ENCODE measurements at places on chromosomes 16 and 17.

DNA sequence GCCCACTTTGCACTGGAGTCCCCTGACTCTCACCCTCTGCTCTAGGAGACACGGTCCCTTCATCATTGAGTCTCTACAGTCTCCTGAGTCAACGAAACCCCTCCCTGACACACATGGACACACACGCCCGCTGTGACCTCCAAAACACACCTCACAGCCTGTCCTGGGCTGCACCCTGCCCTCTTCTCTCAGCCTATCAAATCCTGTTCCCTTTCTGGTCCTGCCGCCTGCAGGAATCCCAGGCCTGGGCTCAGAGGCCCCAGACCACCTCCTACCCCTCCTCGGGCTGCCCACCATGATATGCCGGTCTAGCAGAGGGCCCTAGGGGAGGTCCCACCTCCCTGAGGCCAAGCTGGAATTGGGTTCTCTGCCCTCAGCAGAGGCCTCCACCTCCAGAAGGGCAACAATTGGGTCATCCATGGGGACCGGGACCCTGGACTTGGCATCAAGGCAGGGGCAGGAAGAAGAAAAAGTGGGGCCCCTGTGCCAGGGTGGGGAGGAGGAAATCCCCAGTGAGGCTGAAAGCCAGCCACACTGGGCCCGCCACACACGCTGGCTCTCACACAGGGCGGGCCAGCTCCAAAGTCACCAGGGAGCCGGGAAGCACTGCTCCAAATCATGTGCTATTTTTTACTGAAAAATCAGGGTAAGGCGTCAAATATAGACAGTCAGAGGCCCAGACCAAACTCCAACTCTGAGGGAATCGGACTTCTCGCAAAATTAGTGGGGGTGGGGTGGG, 3.4 kb downstream of the PPP1R9B start:
- no peak for DNase-seq

DNA sequence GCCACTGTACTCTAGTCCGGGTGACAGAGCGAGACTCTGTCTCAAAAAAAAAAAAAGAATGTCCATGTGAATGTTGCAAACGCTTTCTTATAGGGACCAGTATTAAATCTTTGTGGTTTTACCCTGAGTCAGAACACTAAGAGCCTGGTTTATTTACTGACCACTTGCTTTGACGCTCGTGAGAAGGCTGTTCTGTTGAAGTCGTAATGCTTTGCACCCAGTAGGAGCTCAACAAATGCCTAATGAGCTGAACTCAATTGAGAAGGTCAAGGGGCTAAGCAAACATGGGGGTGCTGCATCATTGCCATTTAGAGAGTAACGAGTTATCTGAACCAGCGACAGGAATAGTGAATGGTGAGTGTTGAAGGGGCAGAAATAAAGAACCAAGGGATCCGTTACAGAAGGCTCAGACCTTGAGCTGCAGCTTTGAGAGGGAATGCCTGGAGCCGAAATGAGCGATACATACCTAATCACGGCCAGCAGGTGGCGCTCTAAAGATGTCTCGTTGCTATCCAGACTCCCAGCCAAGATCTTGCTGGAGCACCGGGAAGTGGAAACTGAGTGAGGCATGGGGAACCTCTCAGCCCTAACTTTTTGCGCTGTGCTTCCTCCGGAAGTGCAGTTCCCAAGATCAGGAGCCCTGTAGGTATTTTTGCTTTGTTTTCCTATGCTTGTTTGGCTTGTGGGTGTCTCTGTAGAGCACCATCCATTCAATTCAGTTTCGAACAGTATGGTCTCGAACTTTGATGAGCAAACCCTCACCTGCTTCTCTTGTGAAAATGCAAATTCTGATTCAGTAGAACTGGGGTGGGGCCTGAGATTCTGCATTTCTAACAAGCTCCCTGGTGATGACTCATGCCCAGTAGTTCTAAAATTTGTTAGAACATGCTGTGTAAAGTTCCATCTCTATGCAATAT, 12.6 kb upstream of the RNF222 start:
- peak; percentile 77 for DNase-seq

DNA sequence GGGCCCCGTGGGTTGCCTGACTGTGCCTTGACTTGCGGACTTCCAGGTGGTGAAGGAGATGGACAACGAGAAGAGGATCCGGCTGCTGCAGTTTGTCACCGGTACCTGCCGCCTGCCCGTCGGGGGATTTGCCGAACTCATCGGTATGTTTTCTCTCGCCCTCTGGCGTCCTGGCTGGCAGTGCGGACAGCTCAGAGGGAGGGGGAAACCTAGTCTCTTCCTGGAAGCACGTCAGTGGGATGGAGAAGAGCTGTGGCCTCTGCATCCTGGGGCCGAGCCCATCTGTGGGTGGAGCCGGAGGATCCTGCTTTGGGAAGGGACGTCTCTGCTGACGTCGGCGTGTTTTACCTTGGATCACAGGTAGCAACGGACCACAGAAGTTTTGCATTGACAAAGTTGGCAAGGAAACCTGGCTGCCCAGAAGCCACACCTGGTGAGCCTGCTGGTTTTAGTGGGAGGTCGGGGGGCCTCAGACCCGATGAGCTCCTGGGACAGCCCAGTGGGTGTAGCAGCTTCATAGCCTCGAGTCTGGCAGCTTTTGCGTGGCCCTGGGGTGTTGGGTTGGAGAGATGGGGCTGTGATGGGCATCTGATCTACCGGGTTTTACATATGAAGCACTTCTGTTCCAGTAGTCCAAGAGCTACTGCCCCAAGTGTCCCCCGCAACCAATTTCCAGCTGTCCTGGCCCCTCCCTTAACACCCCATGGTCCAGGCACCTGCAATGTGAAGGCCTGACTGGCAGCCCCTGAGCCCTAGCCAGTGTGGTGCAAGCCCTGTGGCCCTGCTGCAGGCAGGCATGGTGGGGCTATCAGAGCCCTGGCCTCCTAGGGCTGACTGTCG, 11.9 kb upstream of the CLEC18A start:
- no peak for DNase-seq

- no peak for DNase-seq
Measured at GRCh38 chr17:61007980-61008379, 330.3 kb downstream of the BCAS3 start.

- DNase-seq = no peak
Measured at GRCh38 chr17:65920996-65921395, 270.9 kb downstream of the CEP112 start.

- no peak for DNase-seq
Measured at GRCh38 chr17:78147315-78147998, 1.3 kb downstream of the C17orf99 start.

GRCh38 chr17:8577868-8578267, 52.7 kb downstream of the MYH10 start:
- DNase-seq = no peak

DNA sequence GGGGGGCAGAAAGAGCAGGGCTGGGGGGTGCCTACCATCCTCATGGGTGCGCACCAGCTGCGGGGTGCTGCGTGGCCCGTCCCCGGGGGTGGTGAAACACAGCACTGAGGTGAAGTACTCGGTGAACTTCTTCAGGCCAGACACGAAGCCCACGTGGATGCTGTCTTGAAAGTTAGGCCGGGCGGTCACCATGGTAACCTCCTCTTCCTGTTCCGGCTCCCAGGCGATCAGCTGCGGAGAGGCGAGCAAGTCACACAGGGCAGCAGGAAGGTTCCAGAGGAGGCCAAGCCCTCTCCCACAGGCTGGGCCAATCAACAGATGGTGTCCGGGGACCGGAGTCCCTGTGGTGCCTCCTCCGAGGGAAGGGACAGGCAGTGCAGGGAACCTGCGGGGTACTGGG, 90.1 kb upstream of the CDC42EP4 start:
- peak; percentile 36 for DNase-seq

- DNase-seq = no peak
Measured at GRCh38 chr16:66023481-66023880, 343.0 kb upstream of the CDH5 start.

- no peak for DNase-seq
Measured at GRCh38 chr17:45997624-45998023, 1.4 kb upstream of the STH start.

- peak; percentile 75 for DNase-seq
Measured at GRCh38 chr16:12546918-12547607, 256.6 kb downstream of the CPPED1 start.

- no peak for DNase-seq
Measured at GRCh38 chr16:86984343-86984742, 332.8 kb downstream of the C16orf95 start.

DNA sequence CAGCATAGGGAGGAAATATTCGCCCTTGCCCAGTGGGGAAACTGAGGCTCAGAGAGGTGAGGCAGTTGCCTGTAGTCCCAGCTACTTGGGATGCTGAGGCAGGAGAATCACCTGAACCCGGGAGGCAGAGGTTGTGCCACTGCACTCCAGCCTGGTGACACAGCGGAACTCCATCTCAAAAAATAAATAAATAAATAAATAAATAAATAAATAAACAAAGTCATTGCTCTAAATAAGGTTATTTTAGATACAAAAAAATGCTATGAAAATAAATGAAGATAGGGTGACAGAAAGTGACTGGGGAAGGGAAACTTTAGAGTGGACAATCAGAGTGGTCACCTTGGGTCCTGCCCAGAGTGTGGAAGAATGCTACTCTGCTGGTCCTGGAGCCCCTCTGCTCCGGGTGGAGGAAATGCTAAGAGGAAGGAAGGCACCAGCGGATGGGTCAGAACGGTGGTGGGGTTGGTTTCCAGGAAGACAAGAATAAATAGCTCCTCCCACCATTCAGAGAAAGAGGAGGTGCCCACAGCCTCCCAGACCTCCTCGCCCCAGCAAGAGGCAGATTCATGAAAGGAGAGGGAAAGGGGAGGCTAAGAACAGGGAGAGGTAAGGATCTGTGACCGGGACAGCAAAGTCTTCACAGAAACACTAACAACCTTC, 17.6 kb downstream of the TRPV3 start:
- DNase-seq = no peak

- DNase-seq = no peak
Measured at GRCh38 chr16:445566-445965, 20.1 kb downstream of the RAB11FIP3 start.

DNA sequence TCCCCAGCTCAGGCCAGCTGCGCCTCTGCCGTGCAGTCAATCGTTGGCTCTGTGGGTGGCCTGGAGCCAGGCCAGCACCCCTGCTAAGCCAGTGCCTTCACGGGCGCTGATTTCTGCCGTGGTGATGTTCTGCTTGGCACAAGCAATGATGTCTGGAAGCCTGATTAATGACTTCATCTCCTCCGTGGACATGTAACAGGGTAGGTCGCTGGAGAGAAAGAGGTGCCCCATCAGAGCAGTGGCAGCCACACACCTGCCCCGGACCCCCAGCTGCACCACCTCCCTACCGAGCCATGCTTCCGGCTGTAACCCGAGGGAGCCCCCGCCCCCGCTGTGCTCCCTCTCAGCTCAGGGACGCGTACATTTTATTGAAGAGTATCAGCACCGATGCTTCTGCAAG, 1.9 kb downstream of the ARL16 start:
- DNase-seq = no peak

DNA sequence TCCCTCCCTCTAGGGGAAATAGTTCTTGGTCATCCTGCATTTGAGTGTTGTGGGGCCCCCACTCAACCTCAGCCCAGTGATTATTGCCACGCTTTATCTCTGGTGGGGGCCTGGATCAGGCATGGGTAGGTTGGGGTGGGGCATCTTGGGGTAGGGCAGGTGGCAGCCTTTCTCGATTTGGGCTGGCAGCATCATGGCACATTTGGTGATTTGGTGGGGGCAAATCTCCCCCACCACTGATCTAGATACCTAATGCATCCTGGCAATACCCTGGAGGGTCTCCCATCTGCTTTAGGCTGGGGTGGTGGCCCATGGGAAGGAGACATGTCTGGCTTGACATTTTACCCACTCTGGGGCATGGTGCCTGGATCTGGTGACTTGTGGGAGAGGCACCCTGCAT, 40.2 kb downstream of the NLRP1 start:
- no peak for DNase-seq

DNA sequence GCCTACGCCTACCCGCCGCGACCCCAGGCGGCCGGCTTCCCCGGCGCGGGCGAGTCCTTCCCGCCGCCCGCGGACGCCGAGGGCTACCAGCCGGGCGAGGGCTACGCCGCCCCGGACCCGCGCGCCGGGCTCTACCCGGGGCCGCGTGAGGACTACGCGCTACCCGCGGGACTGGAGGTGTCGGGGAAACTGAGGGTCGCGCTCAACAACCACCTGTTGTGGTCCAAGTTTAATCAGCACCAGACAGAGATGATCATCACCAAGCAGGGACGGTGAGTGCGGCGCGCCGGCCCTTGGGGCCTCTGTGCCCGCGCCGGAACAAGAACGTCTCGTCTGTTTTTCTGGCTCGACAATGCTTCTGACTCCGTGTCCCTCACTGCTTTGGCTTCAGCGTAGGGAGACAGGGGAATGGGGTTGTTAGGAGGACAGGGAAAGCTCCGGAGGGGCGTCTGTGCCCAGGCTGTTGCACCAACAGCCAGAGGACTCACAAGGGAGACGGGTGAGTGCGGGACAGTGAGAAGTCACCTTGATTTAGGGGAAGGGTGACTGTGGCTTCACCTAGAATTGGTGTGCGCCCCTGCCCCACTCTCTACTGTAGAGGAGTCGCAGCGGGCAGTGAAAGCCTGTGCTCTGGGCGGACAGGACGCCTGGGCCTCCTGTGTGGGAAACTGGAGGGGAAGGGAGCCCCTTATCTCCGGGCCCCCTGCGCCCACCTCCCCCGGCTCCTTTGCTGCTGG, 806 bp downstream of the TBX21 start:
- peak; percentile 9 for DNase-seq

- no peak for DNase-seq
Measured at GRCh38 chr17:231191-231965, 49.9 kb upstream of the DOC2B start.

DNA sequence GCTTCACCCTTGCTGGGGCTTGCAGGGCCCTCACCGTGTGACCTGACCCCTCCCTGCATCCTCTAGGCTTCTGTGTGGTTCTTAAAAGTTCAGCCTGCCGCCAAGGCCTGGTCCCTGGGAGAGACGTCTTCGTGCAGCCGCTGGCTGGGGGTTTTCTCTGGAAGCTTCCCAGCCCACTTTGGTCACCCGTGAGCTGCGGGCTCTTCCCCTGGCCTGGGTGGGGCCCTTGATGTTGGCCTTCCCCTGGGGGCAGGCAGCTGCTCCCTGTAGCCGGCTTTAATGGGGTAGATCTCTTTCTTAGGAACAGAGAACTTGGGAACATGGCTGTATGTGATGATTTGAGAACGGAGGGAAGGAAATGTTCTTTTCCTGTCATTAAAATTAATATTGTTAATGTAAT, 32.7 kb downstream of the ZNF750 start:
- DNase-seq = no peak

GRCh38 chr17:8223356-8224126, 13.2 kb upstream of the AURKB start:
- peak; percentile 88 for DNase-seq

- DNase-seq = no peak
Measured at GRCh38 chr17:71849783-71850768, 270.7 kb upstream of the SOX9 start.

- no peak for DNase-seq
Measured at GRCh38 chr17:66353937-66354401, 51.6 kb downstream of the PRKCA start.

- DNase-seq = peak; percentile 67
Measured at GRCh38 chr16:73878611-73879010, 418.0 kb upstream of the PSMD7 start.

DNA sequence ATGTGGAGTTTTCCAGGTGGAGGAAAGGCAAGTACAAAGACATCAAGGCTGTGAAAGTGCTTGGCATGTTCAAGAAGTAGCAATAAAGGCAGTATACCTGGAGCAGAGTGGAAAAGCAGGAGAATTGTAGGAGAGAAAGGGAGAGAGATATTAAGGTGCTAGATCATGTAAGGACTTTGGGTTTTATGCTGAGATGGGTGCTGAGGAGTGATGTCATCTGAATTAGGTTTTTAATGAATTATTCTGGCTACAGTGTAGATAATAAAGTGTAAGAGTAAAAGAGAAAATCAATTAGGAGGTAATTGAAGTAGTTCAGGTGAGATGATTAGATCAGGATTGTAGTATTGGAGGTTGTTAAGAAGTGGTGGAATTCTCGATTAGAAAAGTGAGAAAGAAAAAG, 34.0 kb downstream of the NFAT5 start:
- DNase-seq = no peak
